ENCODE measurements at places on chromosomes 12 and 14.

GRCh38 chr14:73455294-73455693 is 3.1 kb downstream of the NUMB start:
- no peak for DNase-seq

GRCh38 chr12:14239350-14239934 is 126.0 kb upstream of the ATF7IP start:
- peak; percentile 33 for DNase-seq

DNA sequence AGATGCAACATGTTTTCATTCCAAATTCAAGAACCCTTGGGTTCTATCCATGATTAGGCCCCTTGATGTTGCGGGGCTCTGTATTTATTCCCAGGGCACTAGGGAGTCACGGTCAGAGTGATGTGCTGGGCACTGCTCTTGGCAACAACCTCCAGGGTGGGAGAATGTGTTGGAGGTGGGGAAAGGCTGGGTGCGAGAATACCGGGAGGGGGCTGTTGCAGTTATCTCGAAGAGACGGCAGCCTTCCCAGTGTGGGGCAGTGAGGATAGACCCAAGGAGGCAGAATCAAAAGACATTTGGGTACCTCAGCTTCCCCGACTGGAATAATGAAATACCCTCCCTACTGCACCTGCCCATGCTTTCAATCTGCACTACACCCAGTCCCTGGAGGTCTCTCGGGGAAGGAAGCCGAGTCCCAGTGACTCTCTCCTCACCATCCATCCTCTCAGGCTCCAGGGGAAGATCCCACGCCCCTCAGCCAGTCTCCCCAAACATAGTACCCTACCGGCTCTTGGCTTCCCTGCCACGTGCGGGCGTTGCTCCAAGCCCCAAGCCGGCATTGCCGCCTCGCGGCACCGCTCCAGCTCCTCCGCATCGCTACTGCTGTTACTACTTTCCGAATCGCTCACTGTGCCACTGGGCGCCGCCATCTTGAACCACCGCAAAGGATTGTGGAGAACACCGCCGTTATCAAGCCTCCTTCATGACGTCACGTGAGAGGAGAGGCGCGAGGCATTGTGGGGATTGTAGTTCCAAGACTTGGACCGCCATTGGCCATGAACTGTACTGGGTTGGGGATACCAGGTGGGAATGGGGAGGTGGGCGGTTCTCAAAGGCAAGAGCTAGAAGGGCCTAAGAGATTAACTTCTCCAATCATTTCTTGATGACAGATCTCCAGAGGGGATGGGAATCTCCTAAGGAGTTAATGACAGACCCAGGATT is at the start of gene C12orf43:
C12orf43 (minus strand) TSS at position 663 of the 942 bp plus-strand sequence; CDS start at position 650, 13 bp downstream.
- peak; percentile 88 for DNase-seq

DNA sequence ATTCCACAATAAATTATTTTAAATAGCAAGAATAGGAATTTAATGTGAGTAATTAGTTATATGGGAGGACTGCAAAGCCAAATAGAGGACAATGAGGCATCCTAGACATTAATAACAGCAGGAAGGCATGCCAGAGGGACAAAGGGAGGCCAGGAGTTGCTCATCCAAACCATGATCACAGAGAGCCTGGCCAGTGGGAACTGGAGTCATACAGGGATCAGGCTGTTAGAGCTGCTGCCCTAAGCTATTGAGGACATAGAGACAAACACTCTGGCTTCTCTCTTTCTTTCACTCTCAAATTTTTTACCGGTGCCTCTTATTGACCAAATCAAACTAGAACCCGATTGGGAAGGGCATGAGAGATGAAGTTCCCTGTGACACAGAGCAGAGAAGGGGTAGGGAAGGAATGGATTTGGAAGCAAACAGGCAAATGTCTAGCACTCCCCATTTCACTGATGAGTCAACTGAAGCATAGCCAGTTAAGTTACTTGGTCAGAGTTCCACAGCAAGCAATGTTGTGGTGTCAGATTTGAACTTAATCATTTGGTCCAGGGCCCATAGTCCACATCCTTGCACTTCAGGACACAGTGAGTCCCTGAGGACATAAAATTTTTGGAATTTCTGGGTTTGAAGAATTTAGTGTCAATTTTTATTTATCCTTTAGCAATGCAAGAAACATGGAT is 17.9 kb upstream of the CFAP54 start:
- DNase-seq: peak; percentile 81

DNA sequence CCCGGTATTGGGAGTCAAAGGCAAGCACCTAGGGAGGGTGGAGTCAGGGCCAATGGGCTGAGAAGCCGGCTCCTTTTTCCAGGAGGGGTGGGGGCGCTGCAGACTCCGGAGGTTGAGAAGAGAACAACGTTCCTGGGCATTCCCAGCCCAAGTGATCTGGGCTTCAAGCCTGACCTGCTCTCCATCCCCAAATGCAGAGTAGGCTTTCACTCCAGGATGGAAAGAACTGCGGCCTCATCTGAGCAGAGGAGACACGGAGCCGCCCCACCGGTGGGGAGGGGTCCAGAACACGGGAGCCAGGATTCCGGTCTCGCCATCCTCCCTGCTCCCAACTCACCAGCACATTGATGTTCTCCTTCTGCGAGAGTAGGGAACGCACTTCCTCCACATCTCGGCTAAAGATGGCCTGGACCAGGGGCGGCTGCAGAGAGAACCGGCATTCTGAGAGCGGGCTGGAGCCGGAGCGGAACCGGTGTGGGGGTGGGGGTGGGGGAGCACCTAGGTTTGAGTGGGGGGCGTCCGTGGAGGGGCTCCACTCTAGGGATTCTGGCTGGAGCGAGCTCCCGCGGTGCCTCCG is 605 bp downstream of the ANKRD52 start:
- DNase-seq: peak; percentile 21

GRCh38 chr14:96940009-96940408 is 142.8 kb downstream of the VRK1 start:
- no peak for DNase-seq

DNA sequence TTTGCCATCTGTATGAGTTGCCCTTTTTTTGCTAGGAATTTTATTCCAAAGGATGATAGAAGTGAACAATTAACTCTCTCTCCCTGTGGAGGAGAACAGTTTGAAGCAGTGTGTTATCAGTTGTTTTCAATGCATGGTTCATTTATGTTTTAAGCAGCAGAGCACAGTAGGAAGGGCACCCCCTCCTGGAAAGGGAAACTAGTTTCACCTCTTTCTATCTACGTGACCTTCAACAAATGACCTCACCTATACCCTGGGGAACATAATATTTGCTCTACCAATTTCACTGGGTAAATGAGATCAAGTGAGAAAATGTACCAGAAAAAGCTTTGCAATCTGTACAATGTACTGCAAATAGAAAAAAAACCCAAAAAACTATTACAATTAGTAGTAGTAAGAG is 5.4 kb upstream of the DCP1B start:
- no peak for DNase-seq

- DNase-seq: no peak
These were observed 154.5 kb upstream of the CLEC14A start for GRCh38 chr14:38410442-38410841.

DNA sequence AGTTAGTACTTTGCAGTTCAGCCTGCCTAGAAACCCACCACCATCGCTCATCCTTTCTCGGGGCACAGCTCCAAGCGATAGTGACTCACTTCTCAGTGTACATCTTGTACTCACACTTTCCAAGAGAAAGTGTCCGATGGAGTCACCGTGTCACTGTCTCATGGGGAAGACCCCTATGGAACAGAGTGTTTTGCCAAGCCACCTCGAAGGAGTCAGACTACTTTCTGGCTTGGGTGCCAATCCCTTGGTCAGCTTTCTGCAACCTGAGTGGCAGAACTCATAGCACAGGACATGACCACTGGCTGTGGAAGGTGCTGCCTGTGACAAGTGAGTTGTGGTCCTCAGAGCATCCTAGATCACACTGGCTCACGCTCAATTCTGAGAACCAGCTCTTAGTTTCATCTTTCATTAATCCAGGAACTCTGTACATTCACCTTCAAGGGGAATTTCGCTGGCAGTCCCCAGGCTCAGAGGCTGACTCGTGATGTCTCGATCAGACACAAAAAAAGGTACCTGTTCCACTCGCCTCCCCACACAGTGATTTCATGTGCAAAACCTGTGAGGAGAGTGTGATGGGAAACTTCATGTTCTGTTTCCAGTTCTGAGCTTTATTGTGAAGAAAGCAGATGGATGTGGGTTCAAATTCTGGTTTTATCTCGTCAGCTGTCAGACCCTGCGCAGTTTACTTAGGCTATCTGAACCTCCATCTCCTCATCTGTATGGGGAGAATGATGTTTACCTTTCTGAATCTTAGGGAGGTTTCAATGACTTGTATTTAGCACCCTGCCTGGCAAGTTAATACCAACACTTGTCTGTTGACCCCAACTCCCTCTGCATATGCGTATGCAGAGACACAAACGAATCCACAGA is 127.3 kb upstream of the CCND2 start:
- no peak for DNase-seq

- DNase-seq: no peak
These were observed 44.3 kb upstream of the HSPB8 start for GRCh38 chr12:119134284-119135072.

- no peak for DNase-seq
These were observed 8.1 kb upstream of the LRRK2 start for GRCh38 chr12:40216516-40217288.

GRCh38 chr12:28191051-28192048 is 1.1 kb downstream of the CCDC91 start:
- peak; percentile 12 for DNase-seq

DNA sequence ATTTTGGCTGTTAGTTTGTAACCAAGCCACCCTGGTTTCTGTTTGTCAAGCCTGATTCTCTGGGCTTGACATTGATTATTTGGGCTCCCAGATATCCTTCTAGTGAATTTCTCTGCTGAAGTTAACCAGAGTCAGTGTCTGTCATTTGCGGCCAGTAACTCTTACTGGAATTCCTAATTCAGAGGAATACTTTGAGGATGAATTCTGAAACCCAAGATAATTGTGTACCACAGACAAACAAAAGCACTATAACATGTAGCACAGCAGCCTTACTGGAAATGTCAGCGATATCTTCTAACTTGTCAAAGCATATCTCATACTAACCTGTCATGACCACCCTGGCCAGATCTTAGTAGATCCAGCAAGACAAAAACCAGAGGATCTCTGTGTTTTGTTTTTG is 84.4 kb upstream of the HIF1A start:
- DNase-seq: no peak

DNA sequence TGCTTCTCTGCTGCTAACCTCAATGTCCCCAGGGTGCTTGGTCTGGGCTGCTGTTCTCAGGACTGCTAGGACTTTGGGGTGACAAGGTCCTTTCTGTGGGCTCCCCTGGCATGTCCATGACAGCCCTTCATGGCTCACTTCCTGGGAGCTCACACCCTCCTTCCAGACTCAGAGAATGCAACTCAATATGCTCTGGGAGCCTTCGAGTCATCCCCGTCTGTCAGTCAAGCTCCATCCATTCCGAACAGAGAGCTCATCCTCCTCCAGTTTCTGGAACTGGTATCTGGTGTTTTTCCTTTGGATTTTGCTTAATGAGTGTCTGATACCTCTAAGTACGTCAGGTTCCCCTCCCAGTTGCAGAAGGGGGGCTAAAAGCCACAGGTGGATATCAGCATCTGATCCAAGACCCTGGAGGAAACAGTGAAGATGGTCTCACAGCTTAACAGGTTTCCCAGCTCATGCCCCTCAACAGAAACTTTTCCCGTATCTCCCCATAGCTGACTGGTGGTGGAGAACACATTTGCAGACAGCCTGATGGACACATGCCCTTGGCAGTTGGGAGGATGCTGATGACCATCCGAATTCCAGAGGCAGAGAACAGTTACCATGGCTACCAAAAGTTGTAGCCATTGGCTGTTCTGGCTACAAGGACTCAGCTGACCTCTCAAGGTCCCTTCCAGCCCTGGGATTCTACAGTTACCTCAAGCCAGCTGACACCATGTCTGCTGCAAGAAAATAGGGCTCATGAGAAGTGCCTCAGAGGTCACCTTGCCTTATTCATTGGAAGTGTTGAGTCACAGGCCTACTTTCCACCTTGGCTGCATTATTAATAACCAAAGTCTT is 9.5 kb upstream of the RAB35 start:
- DNase-seq: no peak

- peak; percentile 35 for DNase-seq
These were observed 249.7 kb upstream of the AVPR1A start for GRCh38 chr12:63400718-63401117.

DNA sequence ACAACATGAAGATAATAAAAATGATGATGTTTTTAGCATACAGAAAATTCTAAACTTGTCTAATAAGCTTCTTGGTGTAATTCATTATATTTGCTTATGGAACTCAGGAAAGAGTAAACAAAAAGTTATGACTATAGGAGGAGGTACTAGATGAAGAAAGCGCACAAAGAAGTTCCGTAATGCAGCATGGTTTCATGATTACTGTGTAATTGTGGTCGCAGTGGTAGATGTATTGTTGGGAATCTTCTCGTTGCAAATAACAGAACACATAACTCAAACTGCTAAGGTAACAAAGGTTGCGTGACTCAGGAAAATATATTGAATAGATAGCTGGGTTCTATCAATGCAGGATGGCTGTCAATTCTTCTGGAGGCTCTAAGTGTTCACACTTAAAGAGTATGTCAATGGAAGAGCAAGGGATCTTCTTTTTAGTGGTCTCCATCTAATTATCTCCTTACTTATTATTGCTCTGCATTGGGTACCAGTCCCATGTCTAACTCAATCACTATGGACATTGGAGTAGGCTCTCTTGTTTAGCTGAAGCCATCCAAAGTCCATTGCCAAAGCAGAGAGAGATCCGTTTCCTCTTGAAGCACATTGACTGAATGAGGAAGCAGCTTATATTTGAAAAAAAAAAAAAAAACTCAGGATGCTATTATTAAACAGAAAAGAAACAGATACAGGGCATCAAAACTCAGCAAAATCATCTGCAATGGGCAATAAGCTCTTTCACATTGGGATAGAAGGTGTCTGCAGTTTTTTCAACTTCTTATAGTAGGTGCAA is 283.4 kb upstream of the ATP2B1 start:
- DNase-seq: no peak

GRCh38 chr12:63917864-63918799 is 73.6 kb downstream of the SRGAP1 start:
- peak; percentile 99 for DNase-seq

- no peak for DNase-seq
These were observed 6.2 kb upstream of the DCN start for GRCh38 chr12:91188778-91189177.

GRCh38 chr14:92539419-92539818 is 25.8 kb downstream of the RIN3 start:
- no peak for DNase-seq

DNA sequence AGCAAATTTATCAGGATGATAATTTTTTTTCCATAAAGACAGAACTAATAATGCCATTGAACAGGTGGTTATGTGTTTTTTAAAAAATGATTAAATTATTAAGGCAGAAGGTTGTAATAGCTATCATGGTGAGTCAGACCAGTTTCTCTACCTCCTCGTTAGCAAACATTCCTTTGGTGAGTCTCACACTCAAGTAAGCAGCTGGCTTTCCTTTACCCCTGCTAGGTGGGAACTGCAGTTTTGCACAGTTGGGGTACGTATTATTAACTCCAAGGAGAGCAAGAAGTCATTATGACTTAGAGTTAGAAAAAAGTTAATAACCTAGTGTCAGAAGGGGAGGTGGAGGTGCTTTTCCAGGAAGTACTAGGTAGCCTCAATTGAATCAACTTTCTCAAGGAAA is 165.3 kb downstream of the SNAPC1 start:
- peak; percentile 19 for DNase-seq

Data from fibroblast of the aortic adventitia (primary cell).